ENCODE measurements at places on chromosomes 2 and 18.

DNA sequence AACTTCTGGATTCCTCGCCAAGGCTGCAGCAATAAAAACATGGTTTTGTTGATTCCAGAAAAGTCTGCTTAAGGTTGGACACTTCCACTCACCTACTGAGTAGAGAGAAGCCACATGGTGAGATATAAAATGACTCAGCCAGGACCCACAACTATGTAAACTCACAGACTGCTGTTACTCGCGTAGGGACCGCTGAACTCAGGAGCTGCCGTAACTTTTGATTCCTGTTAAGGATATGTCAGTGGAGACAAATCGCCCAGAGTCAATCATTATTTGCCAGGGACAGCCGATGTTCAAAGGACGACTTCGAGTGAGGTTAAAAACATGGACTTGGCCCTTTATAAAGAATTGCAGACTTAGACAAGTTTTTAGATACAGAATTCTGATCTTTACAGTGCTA, 25.6 kb downstream of the CYB5A start:
- peaks cover 7% of the 10 kb centered on the region for H3K36me3 ChIP-seq
- H3K4me1 ChIP-seq: no peaks in the 10 kb centered on the region
- H3K27ac ChIP-seq: no peak overlapping the region
- H3K4me3 ChIP-seq: no peak overlapping the region

DNA sequence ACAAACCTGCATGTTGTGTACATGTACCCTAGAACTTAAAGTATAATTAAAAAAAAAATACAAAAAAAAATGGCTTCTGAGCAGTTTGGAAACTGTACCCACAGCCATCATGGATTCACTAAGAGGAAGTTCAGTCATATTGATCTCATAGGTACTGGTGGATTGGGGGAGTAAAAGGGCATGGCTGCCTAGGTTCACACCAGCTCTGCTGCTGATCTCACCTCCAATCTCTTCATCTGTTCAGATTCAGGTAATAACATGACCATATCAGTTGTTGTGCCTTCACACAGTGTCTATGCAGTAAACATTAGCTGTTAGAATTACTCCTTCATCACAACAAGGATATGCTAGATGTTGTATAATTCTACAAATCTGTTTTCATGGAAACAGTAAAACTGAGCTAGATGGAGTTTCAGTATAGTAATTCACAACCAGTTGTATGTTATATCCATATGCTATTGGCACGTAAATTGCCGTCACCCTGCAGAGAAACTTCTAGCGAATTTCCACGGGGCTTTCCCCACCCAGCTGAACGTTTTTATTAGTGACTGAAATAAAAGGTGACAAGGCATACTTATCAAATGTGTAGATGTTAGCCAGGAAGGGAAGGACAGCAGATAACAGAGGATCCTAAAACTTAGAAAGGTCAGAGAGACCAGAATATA, 59.3 kb upstream of the ITM2C start:
- no peak for DNase-seq
- peaks cover 18% of the 10 kb centered on the region for H3K36me3 ChIP-seq
- H3K4me1 ChIP-seq: no peaks in the 10 kb centered on the region
- no peak overlapping the region for H3K27ac ChIP-seq
- H3K27me3 ChIP-seq: no peaks in the 10 kb centered on the region

DNA sequence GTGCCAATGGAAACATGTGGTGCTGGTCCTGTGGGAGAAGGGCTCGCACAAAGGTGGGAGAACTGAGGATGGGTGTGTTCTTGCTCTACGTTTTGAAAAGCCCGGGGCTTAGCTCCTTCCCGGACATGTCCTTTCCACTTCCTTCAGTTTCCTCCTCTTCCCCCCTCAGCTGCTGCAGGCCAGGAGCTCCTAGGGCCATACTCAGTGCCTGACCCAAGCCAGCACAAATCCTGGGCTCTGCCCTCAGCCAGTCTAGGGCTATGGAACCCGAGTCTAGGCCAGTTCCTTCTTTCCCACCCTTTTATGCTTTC, 1.4 kb upstream of the SIX2 start:
- H3K4me1 ChIP-seq: peaks cover 21% of the 10 kb centered on the region
- DNase-seq: no peak
- H3K27ac ChIP-seq: no peak overlapping the region
- H3K27me3 ChIP-seq: peaks cover 73% of the 10 kb centered on the region
- no peaks in the 10 kb centered on the region for H3K36me3 ChIP-seq

DNA sequence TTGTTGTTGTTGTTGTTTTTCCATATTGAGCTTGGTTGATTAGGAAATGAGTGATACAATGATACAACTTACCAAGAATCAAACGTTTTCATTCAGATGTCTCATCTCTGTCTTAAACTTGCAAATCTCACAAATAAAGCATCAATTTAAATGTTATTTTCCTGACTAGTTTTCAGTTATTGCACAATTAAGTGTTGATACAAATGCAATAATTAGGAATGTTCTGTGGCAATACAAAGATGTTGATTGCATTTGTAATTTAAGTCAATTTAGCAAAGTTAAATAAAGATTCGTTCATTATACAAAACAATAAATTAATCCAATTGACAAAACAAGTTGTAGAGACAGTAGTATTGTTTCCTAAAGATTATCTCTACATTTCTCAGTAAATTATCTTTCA, 392.3 kb upstream of the ZNF804A start:
- no peak overlapping the region for H3K4me3 ChIP-seq
- H3K4me1 ChIP-seq: no peaks in the 10 kb centered on the region
- H3K27me3 ChIP-seq: no peaks in the 10 kb centered on the region

- no peak overlapping the region for H3K27ac ChIP-seq
- no peaks in the 10 kb centered on the region for H3K36me3 ChIP-seq
- no peak overlapping the region for H3K4me3 ChIP-seq
- H3K4me1 ChIP-seq: no peaks in the 10 kb centered on the region
- H3K27me3 ChIP-seq: no peaks in the 10 kb centered on the region
- no peak for DNase-seq
These were observed 5.9 kb upstream of the ATP5MC3 start for GRCh38 chr2:175187378-175187777.

DNA sequence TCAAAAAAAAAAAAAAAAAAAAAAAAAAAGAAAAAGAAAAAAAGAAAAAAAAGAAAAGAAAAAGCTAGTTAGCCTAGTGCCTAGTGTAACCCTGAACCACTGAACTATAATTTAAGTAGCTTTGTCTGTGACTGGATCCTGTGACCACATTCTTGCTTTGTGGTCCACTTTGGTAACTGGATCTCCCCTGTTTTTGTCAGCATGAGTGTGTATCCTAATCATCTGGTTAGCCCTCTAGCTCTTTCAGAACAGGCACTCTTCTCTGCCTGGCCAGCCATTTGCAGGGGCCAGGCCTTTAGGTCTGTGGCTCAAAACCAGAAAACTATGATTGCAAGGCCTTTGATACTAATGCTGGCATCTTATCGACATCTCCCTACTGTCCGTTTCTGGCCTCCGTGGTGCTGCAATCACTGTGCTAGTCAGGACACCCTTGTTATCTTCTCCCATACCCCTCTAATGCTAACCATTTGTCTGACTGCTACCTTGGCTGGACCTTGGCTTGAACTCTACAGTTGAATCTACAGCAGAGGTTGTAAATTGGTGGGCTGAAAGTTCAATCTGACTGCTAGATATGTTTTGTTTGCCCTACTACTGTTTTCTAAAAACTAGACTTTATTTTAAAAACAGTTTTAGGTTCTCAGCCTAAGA, 40.5 kb downstream of the RBKS start:
- H3K36me3 ChIP-seq: no peaks in the 10 kb centered on the region
- DNase-seq: no peak
- no peaks in the 10 kb centered on the region for H3K4me1 ChIP-seq
- H3K4me3 ChIP-seq: no peak overlapping the region

GRCh38 chr2:199757233-199757870, 93.6 kb downstream of the FTCDNL1 start:
- H3K27me3 ChIP-seq: no peaks in the 10 kb centered on the region
- no peaks in the 10 kb centered on the region for H3K36me3 ChIP-seq
- H3K4me1 ChIP-seq: no peaks in the 10 kb centered on the region
- H3K27ac ChIP-seq: no peak overlapping the region

- peak overlapping the region; percentile 25 for H3K27ac ChIP-seq
- H3K4me3 ChIP-seq: no peak overlapping the region
- no peaks in the 10 kb centered on the region for H3K27me3 ChIP-seq
These were observed 179.0 kb downstream of the KLHL29 start for GRCh38 chr2:23563673-23564614.

- no peaks in the 10 kb centered on the region for H3K36me3 ChIP-seq
- H3K4me1 ChIP-seq: no peaks in the 10 kb centered on the region
- H3K27ac ChIP-seq: no peak overlapping the region
- no peak overlapping the region for H3K4me3 ChIP-seq
These were observed 569.3 kb downstream of the DPP10 start for GRCh38 chr2:115011721-115012120.
